ENCODE measurements at places on chromosomes 12 and 14.
A peak's percentile ranks its signal among the peaks of the same experiment; 100 is the strongest.

DNA sequence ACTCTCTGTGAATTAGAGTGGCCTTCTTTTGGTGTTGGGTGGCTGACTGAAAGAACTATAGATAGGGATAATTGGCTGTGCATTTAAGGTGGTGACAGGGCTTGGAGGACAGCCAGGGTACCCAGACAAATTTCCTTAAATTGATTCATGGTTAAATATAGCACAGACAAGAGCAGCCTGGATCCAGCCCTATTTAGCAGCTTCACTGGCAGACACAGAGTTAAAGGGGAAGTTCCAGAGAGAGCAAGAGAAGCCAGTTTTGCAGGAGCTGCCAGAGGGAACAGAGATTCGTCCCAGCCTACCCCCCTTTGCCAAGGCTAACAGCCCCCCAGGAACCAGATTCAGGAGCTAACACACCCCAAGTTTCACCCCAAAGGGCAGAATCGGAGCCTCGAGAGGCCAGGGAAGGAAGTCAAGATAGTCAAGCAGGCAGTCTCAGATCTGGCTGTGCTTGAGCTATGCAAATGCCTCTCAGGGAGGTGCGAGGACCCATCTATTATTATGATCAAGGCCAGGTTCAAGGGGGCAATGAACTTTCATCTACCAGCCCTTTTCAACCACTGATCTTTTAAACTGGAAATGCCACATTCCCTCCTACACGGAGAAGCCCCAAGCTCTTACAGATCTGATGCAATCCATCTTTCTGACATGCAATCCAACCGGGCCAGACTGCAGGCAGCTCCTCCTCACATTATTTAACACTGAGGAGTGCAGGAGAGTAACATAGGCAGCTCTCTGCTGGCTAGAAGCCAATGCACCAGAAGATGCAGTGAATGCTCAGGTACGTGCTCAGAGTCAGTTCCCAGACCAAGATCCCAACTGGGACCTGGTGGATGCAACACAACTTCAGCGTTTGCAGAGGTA is 58.2 kb downstream of the DHRS2 start:
- DNase-seq: peak; percentile 5

DNA sequence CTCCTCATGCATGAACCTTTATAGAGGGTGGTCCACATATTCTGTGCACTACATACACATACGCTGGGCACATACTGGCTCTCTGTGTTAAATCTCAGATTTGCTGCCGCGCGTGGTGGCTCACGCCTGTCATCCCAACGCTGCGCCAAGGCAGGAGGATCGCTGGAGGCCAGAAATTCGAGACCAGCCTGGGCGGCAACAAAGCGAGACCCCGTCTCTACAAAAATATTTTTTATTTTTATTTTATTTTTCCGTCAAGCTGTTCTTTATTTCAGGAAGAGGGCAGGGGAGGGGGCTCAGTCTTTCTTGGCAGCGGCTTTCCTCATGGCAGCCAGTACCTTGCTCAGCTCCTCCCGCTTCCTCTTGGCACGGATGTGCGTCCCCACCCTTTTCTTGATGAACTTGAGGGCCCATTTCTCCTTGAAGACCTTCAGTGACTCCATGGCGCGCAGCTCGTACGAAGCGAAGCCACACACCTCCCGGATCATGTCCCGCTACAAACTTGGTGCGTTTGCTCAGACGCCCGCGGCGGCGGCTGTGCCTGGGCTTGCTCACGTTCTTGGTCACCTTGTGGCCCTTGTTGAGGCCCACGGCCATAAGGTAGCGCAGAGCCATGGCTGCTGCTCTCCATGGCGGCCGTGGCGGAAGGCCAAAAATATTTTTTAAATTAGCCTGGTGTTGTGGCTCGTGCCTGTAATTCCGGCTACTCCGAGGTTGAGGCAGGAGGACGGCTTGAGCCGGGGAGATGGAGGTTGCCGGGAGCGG is 3.2 kb downstream of the DCAF4 start:
- no peak for DNase-seq

DNA sequence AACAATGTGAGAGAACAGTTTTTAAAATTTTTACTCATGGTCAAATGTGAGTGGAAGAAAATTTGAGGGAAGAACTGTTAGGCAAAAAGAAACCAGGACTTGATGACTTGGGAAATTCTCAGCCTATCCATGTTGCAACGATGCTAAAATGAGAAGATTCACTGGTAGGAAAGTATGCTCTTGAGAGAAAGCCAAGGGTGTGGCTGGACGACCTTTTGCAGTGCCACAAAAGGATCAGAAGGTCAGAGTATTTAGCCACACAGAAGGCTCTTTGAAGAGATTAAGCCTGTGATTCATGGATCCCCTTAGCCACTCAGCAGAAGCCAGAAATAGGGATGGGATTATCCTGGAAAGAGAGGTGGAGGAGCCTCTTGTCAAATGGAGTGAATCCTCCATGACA is 336.8 kb downstream of the LRIG3 start:
- no peak for DNase-seq

GRCh38 chr14:21704338-21704737 is 30.7 kb upstream of the OR4E1 start:
- DNase-seq: no peak

GRCh38 chr12:92756898-92757596 is 54.3 kb downstream of the PLEKHG7 start:
- DNase-seq: no peak

DNA sequence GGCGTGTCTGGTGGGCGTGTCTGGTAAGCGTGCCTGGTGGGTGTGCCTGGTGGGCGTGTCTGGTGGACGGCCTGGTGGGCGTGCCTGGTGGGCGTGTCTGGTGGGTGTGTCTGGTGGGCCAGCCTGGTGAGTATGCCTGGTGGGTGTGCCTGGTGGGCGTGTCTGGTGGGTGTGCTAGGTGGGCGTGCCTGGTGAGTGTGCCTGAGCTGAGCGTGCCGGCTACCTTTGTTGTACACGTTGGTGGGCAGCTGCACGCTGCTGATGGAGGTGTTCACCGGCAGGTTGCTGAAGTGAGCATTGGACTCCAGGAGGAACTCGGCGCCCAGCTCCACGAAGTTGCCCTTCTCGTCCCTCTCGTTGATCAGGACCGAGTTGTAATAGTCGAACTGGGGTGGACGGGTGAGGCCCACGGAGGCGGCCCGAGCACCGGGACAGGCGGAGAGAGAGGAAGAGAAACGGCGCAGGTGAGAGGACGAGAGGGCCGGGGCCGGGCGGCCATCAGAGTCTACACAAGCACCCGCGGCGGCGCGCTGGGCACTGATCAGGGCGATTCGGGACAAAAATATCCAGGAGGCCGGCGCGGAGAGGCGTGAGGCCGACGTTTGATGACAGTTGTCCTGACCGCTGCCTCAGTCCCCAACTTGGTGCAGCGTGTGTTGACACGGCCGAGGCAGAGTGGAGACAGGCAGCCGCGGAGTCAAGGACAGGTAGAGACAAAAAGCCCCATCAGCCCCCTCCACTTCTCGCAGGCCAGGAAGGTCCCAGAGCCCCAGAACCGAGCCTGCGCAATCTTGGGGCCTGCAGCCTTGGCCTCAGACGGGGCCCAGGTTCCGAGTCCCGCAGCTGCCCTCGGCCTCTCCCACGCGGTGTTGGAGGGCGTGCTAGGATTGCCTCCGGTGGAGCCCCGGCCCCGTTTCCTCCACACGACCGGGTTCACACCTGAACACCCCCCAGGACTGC is 10.5 kb downstream of the CACNA2D4 start:
- DNase-seq: no peak

- DNase-seq: no peak
Measured at GRCh38 chr12:57837864-57838562, 8.5 kb downstream of the CTDSP2 start.

DNA sequence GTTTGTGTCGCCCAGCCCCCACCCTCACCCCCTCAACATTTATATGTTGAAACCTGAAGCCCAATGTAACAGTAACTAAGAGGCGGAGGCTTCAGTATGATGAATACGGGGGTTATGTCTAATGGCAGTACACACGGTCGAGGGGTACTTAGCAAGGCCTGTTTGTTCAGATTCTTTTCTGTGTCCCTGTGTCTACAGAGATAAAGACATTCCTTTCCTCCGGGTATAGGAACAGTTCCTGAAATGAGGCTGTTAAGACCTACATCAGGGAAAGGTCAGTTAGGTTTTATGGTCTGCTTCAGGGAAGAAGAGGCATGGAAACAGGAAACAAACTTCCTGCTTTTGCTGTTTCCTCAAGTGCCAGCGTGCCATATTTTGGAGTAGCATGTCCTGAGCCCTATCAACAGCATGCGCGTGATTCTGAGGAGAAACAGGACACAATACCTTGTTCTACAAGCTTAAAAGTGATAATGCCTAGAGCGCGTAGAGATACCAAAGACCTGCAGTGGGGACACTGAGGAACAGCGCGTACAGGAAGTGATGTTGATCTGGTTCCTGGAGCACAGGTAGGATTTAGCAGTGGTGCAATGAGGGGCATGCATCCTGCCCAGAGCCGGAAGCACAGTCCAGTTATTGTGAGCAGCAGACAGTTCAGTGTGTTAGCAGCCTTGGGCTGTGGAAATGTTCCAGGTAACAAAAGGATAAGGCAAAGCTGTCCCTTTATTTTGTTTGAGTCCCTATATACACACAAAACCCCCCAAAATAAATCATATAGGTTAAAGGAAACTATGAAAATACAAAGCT is 47.2 kb downstream of the FGD4 start:
- DNase-seq: no peak

- peak; percentile 60 for DNase-seq
Measured at GRCh38 chr14:89415159-89415558, 1.9 kb downstream of the FOXN3 start.

DNA sequence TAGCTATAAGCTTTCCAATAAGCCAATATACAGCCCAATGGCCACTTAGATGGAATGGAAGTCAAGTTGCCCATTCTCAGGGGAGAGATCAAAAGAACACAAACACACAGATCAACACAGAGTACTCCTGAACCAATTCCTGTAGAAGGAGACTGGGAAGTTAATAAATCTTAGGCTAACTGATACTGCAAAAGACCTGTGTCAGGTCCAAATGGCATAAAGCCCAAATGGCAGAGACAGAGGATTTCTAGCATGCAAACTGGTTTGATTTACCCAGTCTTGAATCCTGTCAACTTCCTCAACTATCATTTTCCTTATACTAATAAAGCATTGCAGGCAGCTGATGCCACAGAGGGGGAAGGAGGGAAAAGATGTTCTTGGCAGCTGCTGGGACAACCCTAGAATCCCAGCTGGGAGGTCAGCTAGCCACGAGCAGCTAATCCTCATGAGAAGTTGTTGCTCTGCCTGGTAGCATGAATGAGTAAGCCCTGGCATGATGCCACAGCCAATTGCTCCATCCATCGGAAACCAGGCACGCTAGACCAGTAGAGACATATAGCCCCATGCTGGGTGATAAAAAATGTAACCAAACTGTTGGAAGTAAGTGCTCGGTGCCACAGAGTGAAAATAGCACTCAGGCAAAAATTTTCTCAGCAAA is 26.2 kb downstream of the ANG start:
- DNase-seq: no peak

- no peak for DNase-seq
Measured at GRCh38 chr14:77092676-77093075, 5.4 kb upstream of the CIPC start.

DNA sequence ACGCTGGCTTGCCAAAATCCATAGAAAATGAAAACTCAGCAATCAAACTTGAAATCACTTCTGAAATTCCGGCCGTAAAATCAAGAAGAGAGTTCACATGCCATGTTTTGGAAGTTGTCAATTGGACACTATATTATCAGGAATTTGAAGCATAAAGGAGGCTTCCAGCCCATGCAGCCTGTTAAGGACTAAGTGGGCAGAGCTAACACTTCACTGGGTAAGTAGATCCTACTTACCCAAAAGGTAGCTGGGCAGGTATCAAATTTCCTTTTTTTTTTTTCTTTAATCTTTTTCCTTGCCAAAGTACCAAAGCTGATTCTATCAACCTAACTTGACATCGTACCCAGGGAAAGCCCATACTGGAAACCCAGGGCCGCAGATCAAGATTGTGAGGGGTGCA is 71.5 kb upstream of the ARHGAP5 start:
- DNase-seq: no peak

DNA sequence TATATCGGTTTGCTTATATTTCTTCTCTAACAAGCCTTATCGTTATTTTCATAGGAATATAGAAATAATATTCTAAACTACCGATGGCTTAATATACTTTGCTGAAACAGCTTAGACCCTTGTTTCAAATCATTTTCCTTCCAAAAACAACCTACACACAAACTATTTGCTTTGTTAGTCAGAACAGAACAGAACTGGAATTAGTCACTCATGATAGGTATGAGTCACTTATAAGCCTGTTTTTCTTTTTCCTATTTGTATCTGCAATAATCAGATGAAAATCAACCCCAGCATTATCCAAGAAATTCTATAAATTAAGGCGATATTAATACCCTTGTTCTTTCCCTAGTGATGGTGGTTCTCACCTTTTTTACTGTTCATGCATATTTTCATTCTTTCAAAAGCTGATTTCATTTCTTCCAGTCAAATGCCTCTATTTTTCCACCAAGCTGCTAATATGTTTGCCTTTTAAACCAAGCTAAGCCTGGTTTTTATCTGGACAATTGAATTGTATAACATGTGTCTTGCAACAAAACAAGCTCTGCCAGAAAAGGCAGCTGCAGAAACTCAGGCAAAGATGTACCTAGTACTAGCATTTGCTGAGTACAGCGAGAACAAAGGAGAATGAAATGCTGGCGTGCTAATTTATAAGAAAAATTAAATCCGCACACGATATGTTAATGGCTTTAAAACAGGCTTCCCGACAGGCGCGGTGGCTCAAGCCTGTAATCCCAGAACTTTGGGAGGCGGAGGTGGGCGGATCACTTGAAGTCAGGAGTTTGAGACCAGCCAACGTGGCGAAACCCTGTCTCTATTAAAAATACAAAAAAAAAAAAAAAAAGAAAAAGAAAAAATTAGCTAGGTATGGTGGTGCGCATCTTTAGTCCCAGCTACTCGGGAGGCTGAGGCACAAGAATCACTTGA is 1418.2 kb downstream of the AACS start:
- DNase-seq: peak; percentile 3

DNA sequence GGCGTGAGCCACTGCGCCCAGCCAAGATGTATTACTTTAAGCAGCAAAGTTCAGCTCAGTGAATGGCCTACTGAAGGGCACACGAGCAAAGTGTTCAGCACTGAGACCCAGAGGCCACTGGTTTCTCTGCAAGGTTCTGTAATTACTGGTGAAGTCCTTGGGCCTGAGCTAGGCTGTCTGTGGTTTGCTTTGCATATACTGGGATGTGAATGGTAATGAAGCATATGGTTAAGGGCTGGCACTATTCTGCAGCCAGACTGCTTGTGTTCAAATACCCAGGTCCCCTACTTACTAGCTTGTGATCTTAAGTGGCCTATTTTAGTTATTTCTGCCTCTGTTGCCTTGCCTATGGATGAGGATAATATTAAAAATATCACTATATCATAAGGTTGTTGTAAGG is 72.0 kb downstream of the LLPH start:
- no peak for DNase-seq

DNA sequence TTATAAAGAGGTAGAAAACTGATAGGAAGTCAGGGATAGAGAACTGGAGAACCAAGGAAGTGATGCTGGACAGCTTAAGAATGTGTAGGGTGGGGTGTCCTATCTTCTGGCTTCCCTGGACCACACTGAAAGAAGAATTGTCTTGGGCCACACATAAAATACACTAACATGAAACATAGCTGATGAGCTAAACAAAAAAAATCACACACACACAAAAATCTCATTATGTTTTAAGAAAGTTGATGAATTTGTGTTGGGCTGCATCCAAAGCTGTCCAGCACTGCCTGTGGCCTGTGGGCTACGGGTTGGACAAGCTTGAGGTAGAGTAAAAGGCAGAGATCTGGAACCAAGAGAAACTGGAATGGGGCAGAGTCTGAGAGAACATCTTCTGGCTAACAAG is 7.4 kb downstream of the GLT8D2 start:
- no peak for DNase-seq
